Hematopoietic multipotent progenitor cell treated with erythropoietin and hydrocortisone succinate and interleukin-3 and kit ligand, for 15 days (in vitro differentiated cells): ENCODE measurements at places on chromosomes 16 and 17.

DNA sequence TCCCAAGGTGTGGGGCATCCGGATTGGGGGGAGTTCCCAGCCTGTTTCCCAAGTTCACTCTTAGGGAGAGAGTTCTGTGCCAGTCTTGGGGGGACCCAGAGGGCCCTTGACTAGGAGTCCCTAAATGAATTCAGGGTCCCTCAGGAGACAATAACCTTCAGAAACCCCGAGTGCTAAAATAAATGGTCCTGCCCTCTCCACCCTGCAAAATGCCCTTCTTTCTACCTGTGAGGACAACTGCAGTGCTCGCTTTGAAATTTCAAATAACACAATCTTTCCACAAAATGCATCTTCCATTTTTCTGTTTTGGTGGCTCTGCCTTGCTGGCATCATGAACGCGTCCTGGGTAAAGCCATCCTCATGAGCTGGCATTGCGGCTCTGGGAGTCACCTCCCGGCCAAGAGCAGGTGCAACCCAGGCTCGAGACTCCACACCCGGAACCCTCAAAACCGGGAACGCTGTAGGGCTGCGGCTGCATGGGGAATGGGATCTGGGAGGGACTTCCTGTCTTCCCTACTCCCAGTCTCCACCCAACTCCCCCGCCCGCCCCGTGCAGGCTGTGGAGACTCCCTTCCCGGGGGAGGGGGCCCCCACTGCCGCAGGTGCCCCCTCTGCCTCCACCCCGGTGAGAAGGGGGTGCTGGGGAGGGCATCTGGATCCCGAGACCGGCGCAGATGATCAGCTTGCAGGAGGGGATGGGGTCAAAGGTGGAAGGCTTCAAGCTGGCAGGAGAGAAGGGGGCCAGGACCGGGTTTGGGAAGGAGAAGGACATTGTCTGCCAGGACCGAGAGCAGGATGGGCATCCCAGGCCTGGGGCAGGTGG, at the start of gene ZNF205:
Gene ZNF205, plus strand, starts transcription at position 529 of the 823 bp plus-strand sequence. CDS start 845 bp downstream, outside the sequence.
- no peak for DNase-seq

DNA sequence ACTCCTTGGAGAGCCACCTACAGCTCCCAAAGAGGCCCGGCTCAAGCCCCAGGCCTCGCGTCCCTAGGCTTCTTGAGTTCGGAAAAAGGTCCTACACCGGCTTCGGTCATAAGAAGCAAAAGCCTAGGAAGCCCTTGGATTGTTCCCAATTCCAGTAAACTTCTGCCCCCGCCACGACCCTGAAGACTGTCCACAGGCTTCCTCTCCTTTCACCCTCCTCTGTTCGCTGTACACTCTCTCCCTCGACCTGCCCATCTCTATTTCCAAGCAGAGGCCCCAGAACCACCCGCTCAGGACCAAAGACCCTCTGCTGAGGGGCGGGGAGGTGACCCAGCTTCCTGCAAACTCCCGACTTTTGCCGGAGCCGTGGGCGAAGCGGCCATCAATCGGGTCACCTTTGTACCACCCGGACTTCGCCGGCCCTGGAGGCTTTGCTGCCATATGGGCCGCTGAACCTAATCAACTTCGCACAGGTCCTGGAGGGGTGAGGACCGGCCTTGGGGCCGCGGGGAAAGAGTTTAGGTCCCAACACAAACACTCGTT, 2.7 kb downstream of the HOXB2 start:
- DNase-seq = peak; percentile 62

GRCh38 chr16:55557186-55557585, 9.3 kb upstream of the CAPNS2 start:
- no peak for DNase-seq

DNA sequence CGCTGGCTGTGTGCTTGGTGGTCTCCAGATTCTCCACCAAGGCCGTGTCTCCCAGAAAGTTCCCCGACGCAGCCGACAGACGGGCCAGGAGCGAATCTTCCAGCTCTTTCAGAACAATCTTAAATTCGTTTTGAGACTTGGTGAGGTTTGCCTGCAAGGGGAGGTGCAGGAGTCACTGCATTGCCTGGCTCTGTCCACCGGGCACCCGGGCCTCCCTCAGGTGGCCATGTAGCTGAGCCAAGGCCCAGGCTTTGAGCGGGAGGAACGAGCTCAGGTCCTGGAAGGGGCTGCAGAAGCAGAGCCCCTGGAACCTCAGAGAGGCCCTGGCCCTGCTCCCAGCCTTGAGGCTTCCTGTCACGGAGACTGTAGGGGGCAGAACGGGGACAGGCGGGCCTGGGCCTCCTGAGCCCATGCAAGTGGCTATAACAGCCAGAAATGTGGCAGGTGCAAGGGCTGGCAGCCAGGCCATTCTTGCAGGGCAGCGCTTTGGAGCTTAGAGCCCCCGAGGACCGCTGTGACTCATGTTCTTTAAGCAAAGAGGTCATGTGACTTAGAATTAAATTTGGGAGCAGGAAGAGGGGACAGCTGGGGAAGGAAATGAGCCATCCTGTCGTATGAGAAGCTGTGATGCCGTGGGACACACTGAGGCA, 72.4 kb downstream of the PGS1 start:
- no peak for DNase-seq

DNA sequence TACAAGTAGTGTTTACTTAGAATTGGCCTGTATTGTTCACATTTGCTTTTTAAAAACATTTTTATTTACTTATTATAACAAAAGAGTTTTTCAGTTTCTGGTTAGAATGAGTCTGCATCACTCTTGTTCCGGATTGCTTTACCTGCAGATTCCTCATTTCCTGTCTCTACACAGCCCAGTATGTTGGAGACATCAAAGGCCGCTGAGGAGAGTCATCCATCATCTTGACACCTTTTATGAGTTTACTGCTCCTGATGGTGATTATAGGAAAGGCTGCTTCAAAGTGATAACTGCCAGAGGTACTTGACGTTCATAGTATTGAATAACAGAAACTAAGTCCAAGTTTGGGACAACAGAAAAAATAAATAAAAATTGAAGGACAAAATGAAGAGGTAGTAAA, 490.5 kb upstream of the CA10 start:
- no peak for DNase-seq

- DNase-seq = no peak
These were observed 434.4 kb upstream of the ZFHX3 start for GRCh38 chr16:73482310-73482709.

GRCh38 chr16:47063011-47063724, 80.6 kb downstream of the NETO2 start:
- no peak for DNase-seq

GRCh38 chr17:57993471-57994365, 5.7 kb upstream of the VEZF1 start:
- DNase-seq = no peak

- DNase-seq = no peak
These were observed 1.3 kb downstream of the NTAN1 start for GRCh38 chr16:15054357-15055140.

- DNase-seq = no peak
These were observed 37.1 kb upstream of the MYLK3 start for GRCh38 chr16:46785076-46785845.

DNA sequence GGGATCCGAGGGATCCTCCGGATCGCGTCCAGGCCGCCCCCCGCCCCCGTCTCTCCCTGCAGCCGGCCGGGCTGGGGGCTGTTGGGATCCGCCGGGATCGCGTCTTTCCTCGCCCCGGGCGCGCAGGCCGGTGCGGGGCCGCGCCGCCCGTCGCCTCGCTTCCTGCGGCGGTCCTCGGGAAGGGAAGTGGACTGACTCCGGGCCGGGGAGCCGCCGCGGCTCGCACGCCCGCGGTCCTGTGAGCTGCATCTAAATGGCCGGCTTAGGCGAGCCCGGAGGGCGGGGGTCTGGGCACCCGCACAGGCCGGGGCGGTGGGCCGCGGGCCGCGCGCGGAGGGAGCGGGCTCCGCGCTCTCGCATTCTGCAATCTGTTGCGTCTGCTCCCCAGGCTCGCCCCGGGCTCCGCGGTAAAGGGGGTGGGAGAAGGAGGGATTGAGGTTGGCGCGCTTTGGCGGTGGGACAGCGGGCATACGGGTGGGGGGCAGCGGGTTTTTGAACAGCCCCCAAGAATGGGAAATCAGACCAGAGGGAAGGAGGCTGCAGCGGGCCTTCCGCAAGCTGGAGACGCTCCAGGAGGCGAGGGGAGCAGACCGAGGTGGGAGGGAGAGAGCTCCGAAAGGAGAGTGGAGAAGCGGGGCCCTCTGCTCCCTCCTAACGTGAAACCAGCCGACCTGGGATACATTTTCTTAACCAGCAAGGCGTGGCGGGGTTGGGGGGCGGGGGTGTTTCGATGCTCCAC, 2.2 kb downstream of the TMEM132E start:
- no peak for DNase-seq

DNA sequence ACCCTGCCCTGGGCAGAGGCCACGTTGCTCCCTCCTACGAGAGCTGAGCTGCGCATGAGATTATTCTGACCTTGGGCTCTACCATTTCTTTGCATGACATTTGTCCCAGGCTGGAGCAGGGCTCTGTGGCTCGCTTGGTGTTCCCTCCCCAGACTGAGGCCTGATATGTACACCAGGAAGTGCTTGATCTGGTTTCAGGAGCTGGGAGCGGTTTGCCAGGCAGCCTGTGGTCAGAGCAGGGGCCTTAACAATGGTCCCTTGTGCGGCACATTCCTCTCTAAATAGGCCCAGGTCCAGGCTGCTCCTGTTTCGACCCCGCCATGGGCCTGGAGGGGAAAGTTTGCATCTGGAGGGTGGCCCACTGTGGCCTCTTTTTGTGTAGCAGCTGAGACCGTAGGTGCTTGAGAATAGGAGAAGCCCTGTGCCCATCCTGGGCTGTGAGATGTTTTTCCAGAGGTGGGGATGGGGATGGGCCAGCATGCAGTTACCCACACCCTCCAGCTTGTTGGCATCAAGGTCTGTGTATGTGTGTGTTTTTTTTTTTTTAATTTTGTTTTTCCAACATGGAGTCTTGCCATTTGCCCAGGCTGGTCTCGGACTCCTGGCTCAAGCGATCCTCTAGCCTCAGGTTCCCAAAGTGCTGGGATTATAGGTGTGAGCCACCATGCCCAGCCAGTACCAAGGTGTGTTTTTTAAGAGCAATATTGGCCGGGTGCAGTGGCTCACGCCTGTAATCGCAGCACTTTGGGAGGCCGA, 253.9 kb downstream of the SEC14L1 start:
- no peak for DNase-seq

DNA sequence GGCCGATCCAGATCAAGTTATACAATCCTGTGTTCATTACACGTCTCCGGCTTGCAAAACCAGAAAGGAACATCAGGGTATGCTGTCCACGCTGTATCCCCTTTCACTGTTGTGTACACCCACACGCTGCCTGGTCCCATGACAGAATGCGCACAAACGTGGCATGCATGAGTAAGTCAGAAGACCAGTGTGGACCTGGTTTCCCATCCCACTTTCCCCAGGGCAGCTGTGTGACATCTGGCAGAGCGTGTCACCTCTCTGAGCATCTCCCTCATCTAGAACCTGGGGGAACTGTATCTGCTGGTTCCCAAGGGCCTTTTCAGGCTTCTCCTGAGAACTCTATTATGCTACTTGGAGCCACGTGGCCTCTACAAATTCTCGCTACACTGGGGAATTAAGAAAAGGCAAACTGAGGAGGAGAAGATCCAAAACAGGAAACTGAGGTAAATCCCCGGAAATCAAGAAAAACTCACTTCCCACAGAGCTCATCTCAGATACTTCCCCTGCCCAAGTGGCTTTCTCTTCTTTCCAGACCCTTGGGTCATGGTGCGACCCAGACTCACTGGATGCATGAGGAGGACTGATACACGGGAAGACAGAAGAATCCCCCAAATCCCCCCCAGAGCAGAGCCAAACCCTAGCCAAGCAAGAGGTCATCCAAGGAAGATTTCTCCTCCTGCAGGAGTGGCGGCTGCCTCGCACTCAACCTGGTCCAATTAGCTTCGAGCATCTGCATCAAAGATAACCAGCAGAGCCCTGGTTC, 139.3 kb downstream of the GAS7 start:
- no peak for DNase-seq

DNA sequence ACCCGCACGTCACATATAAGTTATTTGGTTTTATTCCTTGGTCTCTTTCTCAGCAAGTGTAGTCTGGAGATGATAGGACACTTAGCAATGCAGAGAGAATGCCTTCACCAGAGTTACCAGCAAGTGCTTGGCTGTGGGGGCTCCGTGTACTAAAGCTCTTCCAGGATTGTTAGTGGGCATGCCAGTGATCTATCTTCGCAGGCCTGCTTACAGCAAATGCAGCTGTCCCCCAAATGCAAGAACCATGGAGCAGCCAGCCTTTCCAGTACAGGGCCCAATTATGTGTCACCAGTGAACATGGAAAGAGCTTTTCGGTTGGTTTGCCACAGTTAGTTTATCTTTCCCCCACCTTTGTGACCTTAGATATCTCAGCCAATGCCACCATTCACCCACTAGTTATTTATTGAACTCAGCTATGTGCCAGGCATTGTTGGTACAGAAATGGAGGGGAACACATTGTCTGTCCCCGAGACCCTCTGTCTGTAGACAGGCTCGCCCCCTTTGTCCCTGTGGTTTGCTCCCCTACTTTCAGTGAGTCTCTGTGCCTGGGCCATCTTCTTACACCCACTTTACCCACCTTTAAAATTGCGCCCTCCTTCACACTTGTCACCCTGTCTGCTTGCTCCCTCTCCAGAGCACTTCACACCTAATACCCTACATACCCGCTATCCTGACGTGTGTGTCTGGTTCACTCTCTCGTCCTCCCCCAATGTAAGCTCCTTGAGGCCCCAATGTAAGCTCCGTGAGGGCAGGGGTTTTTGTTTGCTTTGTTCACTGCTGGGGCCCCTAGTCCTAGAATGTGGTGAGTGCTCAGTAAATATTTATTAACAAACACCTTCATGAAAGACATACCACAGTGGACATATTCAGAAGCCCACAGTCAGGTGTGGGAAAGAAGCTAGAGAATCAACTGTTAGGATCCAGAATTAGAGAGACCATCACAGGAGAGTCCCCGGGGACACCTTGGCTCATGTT, 13.3 kb downstream of the USP10 start:
- no peak for DNase-seq

GRCh38 chr17:79925242-79925957, 86.2 kb upstream of the CBX4 start:
- DNase-seq = peak; percentile 85

GRCh38 chr16:30786936-30787612, at the start of gene ZNF629:
Gene ZNF629, minus strand, starts transcription at chr16:30787205. Its CDS starts 2,723 bp downstream, at chr16:30784482.
- no peak for DNase-seq

DNA sequence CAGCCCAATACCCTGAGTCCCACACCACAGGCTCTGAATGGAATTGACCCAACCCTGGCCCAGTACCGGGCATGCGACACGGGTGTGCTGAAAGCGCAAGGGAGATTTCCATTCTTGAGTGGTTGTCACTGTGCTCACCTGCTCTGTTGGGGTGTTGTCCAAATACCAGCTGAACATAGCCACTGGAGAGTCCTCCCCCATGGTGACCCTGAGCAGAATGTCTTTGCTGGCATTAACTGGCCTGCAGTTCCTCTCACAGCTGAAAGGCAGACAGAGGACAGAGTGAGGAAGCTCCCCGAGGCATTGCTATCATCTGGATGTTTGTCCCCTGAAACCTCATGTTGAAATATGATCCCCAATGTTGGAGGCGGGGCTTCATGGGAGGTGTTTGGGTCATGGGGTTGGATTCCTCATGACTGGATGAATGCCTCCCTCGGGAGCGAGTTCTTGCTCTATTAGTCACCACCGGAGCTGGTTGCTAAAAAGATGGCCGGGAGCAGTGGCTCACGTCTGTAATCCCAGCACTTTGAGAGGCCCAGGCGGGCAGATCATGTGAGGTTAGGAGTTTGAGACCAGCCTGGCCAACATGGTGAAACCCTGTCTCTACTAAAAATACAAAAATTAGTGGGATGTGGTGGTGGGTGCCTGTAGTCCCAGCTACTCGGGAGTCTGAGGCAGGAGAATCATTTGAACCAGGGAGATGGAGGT, 57.3 kb upstream of the BCO1 start:
- DNase-seq = no peak
